Effector CD4-positive, alpha-beta T cell (primary cell): ENCODE measurements at places on chromosomes 7 and 10.

DNA sequence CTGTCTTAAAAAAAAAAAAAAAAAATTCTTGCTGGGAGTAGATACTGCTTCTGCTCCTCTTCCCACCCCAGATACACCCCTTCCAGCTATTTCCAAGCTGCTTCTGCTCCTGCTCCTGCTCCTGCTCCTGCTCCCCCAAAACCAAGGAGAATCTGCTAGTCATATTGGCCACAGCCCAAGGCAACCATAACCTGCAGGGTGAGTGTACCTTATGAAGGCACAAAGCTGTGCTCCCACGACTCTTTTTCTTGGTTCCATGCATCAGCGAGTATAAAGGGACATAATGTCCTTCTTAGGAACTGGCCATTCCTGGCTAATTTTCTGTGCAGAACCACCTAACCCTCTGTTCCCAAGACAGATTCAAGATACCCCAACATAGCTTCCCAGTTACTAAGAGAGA lies 129.5 kb upstream of the CDK1 start:
- no peak for DNase-seq

- no peak for DNase-seq
Measured at GRCh38 chr10:94122211-94122610, 128.5 kb downstream of the PLCE1 start.

- no peak for DNase-seq
Measured at GRCh38 chr10:34523017-34523767, 291.9 kb downstream of the PARD3 start.

- no peak for DNase-seq
Measured at GRCh38 chr7:131443496-131443895, 112.9 kb downstream of the PODXL start.

- DNase-seq = no peak
Measured at GRCh38 chr7:261341-262250, 28.4 kb upstream of the FOXL3 start.

DNA sequence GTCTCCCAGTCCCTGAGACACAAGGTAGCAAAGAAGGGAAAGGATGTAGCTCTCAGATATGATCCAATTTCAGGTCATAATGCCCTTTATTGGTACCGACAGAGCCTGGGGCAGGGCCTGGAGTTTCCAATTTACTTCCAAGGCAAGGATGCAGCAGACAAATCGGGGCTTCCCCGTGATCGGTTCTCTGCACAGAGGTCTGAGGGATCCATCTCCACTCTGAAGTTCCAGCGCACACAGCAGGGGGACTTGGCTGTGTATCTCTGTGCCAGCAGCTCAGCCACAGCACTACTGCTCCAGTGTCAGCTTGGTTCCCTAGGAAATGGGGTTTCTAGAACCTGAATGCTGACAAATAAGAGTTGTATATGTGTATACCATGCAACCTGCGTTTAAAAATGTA lies 74.6 kb upstream of the PRSS58 start:
- no peak for DNase-seq

- DNase-seq = no peak
Measured at GRCh38 chr10:34288634-34289033, 526.5 kb downstream of the PARD3 start.

GRCh38 chr10:78688901-78689583 lies 379.7 kb upstream of the ZMIZ1 start:
- DNase-seq = no peak

DNA sequence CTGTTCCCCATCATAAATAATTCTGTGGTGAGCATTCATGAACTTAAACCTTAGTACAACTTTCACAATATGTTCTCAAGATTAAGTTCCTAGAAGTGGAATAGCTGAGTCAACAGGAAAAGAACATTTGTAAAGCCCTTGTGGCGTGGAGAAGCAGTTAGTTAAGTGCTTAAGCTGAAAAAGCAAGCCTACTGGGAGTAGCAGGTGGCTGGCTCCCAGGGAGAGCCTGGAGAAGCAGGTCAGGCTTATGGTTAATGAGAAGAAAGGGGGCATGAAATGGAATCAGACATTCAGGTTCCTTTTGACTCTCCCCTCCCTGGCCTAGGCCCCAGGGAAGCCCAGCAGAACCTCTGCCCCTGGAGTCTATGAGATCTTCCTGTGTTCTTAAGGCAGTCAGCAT lies 35.3 kb downstream of the VSTM4 start:
- DNase-seq = no peak

- DNase-seq = no peak
Measured at GRCh38 chr10:89588671-89589070, 53.3 kb upstream of the SLC16A12 start.

DNA sequence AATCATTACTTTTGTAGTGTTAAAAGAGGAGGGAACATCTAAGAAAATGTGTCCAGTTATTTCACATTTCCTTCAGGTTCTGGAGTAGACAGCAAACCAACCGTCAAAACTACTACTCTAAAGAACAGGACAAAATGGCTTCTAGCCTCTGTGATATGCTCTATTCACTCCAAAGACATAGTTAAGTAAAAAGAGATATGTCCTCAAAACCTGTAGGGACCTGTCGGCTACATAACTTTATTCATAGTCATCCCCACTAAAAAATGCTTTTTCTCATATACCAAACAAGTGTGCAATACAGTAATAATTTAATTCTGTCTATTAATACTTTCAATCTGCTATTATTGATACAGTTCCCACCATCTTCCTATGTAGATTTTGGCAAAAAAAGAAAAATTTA lies 642.8 kb upstream of the LRRTM3 start:
- no peak for DNase-seq

DNA sequence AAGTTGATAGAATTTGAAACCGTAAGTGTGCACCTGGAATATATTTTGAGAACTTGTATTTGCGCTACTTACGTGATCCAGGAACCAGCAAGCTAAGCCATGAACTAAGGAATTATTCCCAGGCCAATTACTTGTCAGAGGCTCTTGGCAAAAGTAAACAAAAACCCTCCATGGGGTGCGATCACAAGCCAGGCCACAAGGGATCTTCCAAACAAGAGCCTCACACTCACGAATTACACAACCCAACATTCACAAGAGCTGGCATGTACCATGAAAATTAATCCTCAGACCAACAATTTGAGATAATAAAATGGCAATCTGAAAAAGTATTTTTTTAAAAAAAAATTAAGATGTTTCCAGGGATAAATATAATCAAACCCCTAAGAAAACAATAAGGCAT lies 467.0 kb upstream of the AKR1E2 start:
- DNase-seq = no peak

DNA sequence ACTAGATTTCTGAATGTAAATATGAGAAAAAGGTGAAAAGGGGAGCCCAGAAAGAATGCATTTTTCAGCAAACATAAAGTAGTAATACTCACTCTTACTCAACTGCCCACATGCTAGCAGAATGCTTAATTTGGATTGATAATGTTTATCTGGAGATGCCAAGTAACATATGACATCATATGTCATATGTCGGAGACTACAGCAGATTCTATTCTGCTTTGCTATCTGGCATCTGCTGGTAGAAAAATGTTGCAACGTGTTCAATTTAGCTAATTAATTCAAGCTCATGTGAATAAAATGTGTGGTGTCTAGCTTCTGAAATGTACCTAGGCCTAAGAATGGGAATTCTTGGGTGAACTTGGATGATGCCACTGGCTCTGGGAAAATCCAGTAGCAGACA lies 4.5 kb downstream of the BBIP1 start:
- DNase-seq = no peak

GRCh38 chr10:79984851-79985250 lies 35.9 kb upstream of the SFTPD start:
- DNase-seq = no peak

- DNase-seq = no peak
Measured at GRCh38 chr7:23205909-23206767, 24.3 kb downstream of the NUP42 start.

- DNase-seq = no peak
Measured at GRCh38 chr10:125144693-125145623, 15.4 kb downstream of the CTBP2 start.

DNA sequence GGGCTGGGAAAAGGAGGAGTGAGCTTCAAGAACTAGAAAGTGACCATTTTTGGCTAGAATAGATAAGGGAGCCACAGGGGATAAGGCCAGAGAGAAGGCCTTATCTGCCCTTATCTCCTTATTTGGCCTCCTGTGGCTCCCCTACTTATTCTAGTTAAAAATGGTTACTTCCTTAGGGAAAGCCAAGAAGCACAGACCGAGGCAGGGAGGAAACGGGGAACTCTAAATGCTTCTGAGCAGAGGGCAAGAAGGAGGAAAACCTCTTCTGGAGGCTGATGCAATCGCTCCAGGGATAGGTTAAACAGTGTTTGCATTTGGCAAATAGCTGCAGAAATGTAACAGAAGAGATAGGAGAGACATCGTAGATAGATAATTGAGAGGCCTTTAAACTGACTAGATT lies 18.6 kb downstream of the NRP1 start:
- no peak for DNase-seq

- DNase-seq = no peak
Measured at GRCh38 chr10:24118246-24118645, 90.7 kb upstream of the KIAA1217 start.

DNA sequence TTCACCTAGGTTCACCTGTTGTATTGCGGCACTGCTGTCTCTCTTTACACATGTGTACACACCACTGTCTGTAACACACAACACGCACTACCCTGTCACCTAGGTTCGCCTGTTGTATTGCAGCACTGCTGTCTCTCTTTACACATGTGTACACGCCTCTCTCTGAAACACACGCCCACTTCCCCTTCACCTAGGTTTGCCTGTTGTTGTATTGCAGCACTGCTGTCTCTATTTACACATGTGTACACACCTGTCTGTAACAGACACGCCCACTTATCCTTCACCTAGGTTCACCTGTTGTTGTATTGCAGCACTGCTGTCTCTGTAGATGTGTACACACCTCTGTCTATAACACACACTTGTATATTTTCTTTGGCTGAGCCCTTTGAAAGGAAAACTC lies 51.5 kb downstream of the WDR37 start:
- no peak for DNase-seq

DNA sequence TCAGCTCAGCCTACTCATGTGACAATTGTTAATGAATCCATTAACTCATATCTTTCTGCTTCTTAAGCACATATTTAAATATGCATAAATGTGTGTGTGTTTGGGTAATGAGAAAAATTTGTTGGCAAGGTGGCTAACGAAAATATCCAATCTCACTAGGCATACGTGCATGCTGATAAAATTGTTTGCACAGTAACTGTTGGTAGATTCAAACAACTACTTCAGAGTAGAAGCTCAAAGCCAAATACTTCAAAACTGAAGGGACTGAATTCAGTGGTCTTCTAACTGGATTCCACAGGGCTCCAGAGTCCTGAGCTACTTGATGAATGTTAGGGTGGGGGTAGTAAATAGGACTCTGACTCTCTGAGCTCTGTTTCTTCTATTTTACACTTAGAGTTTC lies 757.0 kb downstream of the GRM8 start:
- no peak for DNase-seq

DNA sequence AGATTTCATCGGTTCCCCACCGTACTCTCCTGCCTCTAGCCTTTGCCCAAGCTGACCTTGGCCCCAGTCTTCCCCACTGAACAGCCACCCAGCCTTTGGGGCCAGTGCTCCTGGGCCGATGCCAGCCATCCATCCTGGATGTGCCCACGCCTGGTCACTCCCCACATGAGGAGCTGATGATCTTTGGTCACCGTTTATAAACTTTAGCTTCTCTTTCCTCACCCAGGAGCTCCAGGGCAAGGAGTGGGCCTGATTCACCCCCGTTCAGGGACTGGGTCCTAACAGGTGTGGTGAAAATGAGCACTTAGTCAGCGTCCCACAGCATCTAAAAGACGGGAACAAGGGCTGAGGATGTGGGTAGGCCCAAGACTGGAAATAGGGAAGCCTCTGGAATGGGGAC lies 22.9 kb downstream of the GTF2IRD1 start:
- DNase-seq = no peak

DNA sequence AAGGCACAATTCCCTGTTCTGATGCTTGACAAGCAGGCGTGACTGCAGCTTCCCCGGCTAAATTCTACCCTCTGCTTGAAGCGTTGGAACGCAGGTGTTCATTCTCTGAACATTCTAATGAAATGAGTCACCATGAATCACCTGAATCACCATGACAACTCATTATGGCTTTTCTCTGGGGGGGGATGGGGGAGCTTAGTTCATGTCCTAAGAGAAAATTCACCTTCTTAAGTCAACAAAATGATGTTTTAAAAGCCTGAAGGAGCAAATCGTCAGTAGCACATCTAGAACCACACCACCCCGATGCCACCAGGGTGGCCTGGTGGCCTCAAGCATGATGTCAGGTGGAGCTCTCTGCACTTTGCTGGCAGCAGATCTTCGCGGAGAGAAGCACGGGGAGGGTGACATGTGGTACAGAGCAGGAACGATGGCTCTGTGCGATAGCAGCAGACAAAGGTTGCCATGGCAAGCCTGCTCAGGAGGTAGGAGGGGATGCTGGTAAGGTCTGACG lies 33.7 kb downstream of the DDC start:
- DNase-seq = no peak

DNA sequence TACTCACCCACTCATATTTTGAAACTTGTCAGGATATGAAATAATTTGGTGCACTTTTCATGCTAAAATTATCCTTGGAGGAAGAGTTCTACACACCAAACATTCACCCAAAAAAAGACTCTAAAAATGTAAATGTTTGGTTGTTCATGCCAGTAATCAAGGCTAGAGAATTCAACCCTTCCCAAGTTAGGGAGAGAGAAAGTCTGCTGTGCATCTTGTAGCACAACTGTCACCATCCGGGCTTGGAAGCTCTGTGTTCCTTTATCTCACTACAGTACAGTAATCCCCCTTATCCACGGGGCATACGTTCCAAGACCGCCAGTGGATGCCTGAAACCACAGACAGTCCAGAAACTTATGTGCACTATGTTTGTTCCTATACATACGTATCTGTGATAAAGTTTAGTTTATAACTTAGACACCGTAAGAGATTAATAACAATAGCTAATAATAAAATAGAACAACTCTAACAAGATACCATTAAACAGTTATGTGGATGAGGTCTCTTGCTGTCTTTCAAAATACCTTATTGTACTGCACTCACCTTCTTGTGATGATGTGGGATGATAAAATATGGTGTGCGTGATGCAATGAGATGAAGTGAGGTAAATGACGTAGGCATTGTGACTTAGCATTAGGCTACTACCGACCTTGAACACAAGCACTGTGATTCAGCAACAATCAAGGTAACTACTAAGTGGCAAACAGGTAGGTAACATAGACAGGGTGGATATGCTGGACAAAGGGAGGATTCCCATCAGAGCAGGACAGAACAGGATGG lies 24.6 kb upstream of the HECTD2 start:
- no peak for DNase-seq

DNA sequence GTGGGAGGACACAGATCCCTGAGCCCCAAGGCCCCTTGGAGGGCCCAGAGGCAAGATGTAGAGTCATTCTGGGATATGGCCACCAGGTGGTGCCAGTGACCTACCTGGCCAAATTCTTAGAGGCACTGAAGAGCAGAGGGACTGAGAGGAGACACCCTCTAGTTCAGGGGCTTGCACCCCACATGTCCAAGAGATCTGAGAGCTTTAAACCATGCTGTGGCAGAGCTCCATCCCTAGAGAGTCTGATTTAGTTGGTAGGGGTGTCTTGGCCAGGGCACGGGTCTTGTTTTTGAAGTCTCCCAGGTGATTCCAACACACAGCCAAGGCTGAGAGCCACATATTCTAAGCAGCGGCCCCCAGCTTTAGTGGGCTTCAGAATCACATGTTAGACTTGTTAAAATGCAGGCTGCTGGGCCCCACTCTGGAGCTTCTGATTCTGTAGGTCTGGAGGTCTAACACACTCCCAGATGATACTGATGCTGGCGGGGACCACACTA lies 52.5 kb downstream of the PRF1 start:
- peak; percentile 65 for DNase-seq
